ENCODE measurements at places on chromosomes 11 and 22. TPM values are rescaled to one million over a fixed set of nuclear protein-coding genes. Genes with fewer than 3 reads are reported as not detected.

FBLN1 gene
- 82.8 TPM for total RNA-seq

GANAB gene
- total RNA-seq: 90.2 TPM

DRD4 gene
- total RNA-seq: 0.22 TPM

RBFOX2 gene
- 75.4 TPM for total RNA-seq

LARGE2 gene
- not detected for total RNA-seq

B4GALNT4 gene
- total RNA-seq: 1.5 TPM

RASSF7 gene
- total RNA-seq: 4.5 TPM

PI4KA gene
- total RNA-seq: 40.5 TPM

SLC3A2 gene
- total RNA-seq: 35.0 TPM

APOA5 gene
- total RNA-seq: not detected

DNA sequence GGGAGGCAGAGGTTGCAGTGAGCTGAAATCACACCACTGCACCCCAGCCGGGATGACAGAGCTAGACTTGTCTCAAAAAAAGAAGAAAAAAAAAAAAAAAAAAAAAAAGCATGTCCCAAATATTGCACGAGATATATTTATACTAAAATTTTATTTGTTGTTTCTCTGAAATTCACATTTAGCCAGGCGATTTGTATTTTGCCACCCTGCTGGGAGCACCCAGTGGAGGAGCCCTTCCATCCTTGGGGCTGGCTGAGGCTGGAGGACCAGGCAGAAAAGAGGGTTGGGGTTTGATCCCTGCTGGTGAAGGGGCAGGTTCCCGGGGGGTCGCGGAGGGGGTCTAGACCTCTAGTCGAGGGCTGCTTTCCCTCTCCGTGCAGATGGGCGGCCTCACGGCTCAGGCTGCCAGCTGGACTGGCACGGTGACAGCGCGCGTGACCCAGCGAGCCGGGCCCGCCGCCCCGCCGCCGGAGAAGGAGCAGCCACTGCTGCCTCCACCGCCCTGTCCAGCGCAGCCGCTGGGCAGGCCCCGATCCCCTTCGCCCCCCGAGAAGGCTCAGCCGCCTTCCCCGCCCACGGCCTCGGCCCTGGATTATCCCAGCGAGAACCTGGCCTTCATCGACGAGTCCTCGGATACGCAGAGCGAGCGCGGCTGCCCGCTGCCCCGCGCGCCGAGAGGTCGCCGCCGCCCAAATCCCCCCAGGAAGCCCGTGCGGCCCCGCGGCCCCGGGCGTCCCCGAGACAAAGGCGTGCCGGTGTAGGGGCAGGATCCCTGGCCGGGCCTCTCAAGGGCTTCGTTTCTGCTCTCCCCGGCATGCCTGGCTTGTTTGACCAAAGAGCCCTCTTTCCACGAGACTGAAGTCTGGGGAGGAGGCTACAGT is 952 bp upstream of the CATSPERZ start:
- H3K4me1 ChIP-seq: peaks cover 35% of the 10 kb centered on the region
- H3K36me3 ChIP-seq: no peaks in the 10 kb centered on the region
- DNase-seq: peak; percentile 70
- H3K27me3 ChIP-seq: peaks cover 66% of the 10 kb centered on the region
- H3K27ac ChIP-seq: peak overlapping the region; percentile 40
- H3K4me3 ChIP-seq: peak overlapping the region; percentile 64

GRCh38 chr11:120135838-120136237 is 2.1 kb downstream of the TRIM29 start:
- H3K4me3 ChIP-seq: no peak overlapping the region
- no peak overlapping the region for H3K27ac ChIP-seq

GRCh38 chr11:64003807-64004589 is 17.8 kb downstream of the OTUB1 start:
- H3K27ac ChIP-seq: no peak overlapping the region
- no peak for DNase-seq
- no peaks in the 10 kb centered on the region for H3K27me3 ChIP-seq
- no peak overlapping the region for H3K4me3 ChIP-seq
- H3K36me3 ChIP-seq: no peaks in the 10 kb centered on the region

DNA sequence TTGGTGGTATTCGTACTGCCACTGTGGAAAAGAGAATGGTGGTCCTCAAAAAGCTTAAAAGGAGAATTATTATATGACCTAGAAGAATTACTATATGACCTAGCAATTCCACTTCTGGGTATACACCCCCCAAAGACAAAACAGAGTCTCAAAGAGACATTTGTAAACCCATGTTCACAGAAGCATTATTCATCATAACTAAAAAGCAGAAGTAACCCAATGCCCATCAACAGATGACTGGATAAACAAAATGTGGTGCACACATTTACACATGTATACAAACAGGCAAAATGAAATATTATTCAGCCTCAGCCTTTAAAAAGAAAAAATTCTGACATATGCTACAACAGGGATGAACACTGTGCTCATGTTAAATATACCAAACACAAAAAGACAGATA is 89.4 kb downstream of the ARHGAP32 start:
- no peak for DNase-seq
- no peaks in the 10 kb centered on the region for H3K36me3 ChIP-seq
- H3K27me3 ChIP-seq: no peaks in the 10 kb centered on the region
- no peak overlapping the region for H3K27ac ChIP-seq
- no peak overlapping the region for H3K4me3 ChIP-seq

- no peak overlapping the region for H3K27ac ChIP-seq
- no peaks in the 10 kb centered on the region for H3K4me1 ChIP-seq
- H3K27me3 ChIP-seq: peaks cover 57% of the 10 kb centered on the region
- no peak overlapping the region for H3K4me3 ChIP-seq
Observed at GRCh38 chr11:132050577-132051165, 680.3 kb downstream of the NTM start.

GRCh38 chr11:4416306-4416705 is 22.8 kb upstream of the TRIM21 start:
- no peaks in the 10 kb centered on the region for H3K27me3 ChIP-seq
- no peaks in the 10 kb centered on the region for H3K4me1 ChIP-seq
- DNase-seq: no peak
- no peak overlapping the region for H3K4me3 ChIP-seq
- no peaks in the 10 kb centered on the region for H3K36me3 ChIP-seq

DNA sequence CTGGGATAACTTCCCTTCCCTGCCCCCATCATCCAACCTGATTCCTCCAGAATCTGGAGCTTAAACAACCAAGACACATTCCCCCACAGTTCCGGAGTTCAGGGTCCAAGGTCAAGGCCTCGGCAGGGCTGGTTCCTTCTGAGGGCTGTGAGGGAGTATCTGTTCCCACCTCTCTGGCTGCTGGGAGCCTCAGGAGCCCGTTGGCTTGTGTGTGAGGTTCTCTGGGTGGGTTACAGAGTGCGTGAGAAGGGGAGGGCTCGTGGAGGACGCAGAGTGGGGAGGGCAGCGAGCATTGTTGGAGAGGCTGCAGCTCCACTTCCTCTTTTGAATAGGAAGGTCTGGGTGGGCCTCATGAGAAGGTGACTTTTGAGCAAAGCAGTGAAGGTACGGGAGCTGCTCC is 8.5 kb downstream of the SERHL2 start:
- H3K27me3 ChIP-seq: no peaks in the 10 kb centered on the region
- DNase-seq: no peak
- peaks cover 16% of the 10 kb centered on the region for H3K4me1 ChIP-seq
- no peak overlapping the region for H3K4me3 ChIP-seq

DNA sequence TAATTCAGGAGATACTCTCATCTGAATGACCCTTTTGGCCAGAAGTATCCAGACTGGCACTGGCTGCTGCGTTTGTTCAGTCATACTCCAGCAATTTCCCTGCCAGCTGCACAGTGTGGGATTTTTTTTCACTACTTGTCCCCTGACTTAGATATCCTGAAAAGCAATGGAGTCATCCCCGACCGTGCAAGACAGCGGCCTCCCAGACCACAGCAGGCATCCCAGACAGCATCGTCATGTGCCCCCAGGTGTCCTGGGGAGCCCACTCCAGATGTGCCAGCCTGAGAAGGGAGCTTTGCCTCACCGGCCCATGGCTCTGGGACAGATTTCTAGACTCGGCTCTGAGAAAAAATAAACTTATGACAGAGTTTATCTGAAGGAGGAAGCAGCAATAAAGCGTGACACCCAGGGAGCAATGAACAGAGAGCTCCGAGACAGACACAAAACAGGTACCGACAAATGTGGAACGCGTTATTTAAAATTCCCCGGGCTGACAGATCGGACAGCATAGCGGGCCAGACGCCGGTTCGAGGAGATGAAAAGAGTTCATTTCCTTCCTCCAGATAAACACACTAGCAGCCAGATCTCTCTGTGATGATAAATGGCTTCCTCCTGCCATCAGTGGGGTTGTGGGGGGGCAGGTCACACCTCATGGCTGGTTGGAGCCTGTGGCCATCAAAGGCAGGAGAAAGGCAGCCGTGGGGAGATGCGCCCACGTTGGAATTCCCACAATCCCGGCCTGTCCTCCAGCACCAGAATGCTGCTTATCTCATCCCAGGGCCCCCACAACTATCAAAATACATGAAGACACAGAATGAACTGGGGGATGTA is 106.4 kb upstream of the FGF3 start:
- H3K4me1 ChIP-seq: peaks cover 10% of the 10 kb centered on the region
- H3K36me3 ChIP-seq: no peaks in the 10 kb centered on the region
- H3K27ac ChIP-seq: peak overlapping the region; percentile 19
- peaks cover 88% of the 10 kb centered on the region for H3K27me3 ChIP-seq
- no peak overlapping the region for H3K4me3 ChIP-seq
- DNase-seq: no peak

- no peaks in the 10 kb centered on the region for H3K27me3 ChIP-seq
- no peaks in the 10 kb centered on the region for H3K36me3 ChIP-seq
- DNase-seq: no peak
- H3K4me1 ChIP-seq: peaks cover 20% of the 10 kb centered on the region
- H3K4me3 ChIP-seq: no peak overlapping the region
- H3K27ac ChIP-seq: peak overlapping the region; percentile 82
Observed at GRCh38 chr11:118098996-118099837, 12.5 kb upstream of the SMIM35 start.

DNA sequence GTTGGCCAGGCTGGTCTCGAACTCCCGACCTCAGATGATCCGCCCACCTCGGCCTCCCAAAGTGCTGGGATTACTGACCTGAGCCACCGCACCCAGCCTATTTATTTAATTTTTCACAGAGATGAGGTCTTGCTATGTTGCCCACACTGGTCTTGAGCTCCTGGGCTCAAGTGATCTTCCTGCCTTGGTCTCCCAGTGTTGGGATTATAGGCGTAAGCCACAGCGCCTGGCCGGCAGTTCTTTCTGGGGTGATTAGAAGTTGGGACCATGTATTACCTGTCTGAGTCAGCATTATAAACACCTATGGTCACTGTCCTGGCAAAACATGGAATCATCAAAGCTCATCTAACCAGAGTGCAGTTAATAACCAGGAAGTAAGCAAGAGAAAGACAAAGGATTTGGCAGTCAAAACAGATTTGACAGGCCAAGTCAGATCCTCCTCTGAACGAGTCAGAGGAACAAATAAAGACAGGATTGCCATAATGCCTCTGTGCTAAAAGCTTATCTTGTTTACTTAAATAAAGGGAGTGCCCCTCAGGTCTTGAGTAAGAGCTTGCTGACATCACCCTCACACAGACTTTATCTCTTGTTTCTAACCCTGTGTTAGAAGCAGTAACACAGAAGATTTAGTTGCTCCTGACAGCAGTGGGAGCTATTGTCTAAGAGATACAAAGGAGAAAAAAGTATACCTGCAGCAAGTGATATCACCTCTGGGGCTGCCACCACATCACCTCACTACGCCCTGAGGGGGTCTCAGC is 3.7 kb downstream of the SERPIND1 start:
- H3K27me3 ChIP-seq: no peaks in the 10 kb centered on the region
- H3K27ac ChIP-seq: no peak overlapping the region
- peaks cover 32% of the 10 kb centered on the region for H3K4me1 ChIP-seq
- H3K36me3 ChIP-seq: peaks cover 42% of the 10 kb centered on the region

GRCh38 chr11:112364962-112365481 is 104.4 kb upstream of the PLET1 start:
- H3K4me1 ChIP-seq: no peaks in the 10 kb centered on the region
- H3K36me3 ChIP-seq: no peaks in the 10 kb centered on the region
- H3K4me3 ChIP-seq: no peak overlapping the region
- no peak for DNase-seq
- no peaks in the 10 kb centered on the region for H3K27me3 ChIP-seq
- no peak overlapping the region for H3K27ac ChIP-seq

- H3K4me3 ChIP-seq: peak overlapping the region; percentile 20
- H3K36me3 ChIP-seq: no peaks in the 10 kb centered on the region
- H3K27ac ChIP-seq: peak overlapping the region; percentile 83
- peaks cover 80% of the 10 kb centered on the region for H3K4me1 ChIP-seq
- no peaks in the 10 kb centered on the region for H3K27me3 ChIP-seq
Observed at GRCh38 chr11:73335204-73335923, 27.3 kb downstream of the ARHGEF17 start.

DNA sequence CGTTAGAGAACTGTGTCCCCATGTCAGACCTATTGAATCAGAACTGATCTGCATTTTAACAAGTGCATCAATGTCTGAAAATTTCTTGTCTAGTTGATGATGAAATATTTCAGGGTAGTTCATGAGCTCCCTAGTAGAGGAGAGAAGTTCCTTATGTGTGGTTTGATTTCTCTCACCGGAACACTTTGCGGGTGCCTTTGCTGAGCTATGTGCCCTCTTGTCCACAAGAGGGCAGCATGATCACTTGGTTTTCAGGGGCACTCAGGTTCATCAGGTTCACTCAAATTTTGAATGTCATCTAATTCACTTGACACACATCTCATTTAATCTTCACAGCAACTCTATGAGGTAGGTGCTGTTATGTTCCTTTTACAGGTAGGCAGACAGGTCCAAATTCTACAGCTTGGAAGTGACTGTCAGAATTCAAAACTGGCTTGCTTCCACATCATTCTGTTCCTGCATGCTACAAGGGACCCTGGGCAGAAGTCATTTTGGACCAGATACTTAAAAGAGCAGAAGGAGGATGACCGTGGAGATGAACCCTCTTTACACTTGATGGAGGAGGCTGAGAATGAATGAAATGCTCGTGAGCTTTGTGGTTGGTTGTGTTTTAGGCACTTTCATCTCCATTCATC is 55.6 kb downstream of the P4HA3 start:
- no peaks in the 10 kb centered on the region for H3K27me3 ChIP-seq
- peaks cover 44% of the 10 kb centered on the region for H3K36me3 ChIP-seq
- no peak overlapping the region for H3K4me3 ChIP-seq
- H3K4me1 ChIP-seq: no peaks in the 10 kb centered on the region
- no peak for DNase-seq

DNA sequence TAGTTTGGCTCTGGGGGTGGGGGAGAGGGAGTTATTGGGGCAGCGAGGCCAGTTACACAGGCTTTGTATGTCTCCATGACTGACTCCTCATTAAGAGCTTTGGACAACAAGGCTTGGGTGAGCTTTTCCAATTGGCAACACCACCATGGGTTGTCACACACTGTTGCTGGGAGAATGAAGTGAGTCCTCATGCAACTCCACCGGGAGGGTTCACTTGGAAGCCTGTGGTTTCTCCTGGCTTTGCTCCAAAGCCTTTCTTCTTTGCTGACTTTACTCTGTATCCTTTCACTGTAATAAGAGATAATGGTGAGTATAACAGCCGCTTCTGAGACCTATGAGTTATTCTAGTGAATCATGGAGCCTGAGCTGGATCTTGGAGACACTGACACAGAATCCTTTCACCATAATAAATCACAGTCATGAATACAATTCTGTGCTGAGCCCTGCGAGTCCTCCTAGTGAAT is 24.9 kb downstream of the EIF3F start:
- H3K4me1 ChIP-seq: no peaks in the 10 kb centered on the region
- no peaks in the 10 kb centered on the region for H3K27me3 ChIP-seq
- no peak overlapping the region for H3K4me3 ChIP-seq

GRCh38 chr11:12560861-12561260 is 113.4 kb upstream of the TEAD1 start:
- H3K36me3 ChIP-seq: no peaks in the 10 kb centered on the region
- no peak for DNase-seq
- no peak overlapping the region for H3K4me3 ChIP-seq
